ENCODE measurements at places on chromosomes 7 and 10.

- no peak for DNase-seq
Measured at GRCh38 chr7:116394106-116394505, 105.4 kb upstream of the CAV2 start.

GRCh38 chr10:116331815-116332214, 7.6 kb downstream of the CCDC172 start:
- DNase-seq: no peak

- no peak for DNase-seq
Measured at GRCh38 chr10:107583974-107584373, 419.5 kb upstream of the SORCS1 start.

- DNase-seq: no peak
Measured at GRCh38 chr10:50614444-50615137, 9.2 kb downstream of the SGMS1 start.

DNA sequence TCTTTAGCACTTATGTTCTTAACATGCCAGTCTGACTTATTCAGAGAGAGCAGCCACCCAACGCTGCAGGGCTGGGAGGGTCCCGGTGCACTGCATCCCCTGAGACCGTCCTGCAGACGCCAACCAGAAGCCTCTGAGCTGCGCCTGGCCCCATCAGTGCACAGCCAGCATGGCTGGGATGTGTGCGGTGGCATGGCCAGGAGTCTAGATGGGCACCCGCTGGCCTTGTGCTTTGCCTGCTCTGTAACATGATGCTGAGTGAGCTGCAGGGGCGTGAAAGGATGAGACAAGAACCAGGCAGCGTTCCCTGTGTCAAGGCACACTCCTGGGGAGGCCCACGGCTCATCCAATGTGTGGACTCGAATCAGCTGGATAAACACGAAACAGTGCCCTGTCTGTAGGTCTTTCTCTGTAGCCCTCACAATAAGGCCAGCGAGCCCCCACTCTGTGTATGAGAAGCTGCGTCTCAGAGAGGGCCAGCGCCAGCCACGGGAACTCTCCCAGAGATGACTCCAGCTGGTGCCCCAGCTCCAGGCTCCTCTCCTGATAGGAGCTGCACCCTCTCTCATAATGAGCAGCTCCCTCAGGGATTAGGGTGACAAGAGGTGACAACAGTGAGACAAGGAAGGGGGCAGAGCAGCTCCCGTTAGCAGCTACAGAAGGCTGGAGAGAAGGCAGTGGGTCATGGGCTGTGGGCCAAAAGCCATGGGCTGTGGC, 96.8 kb downstream of the TNS3 start:
- DNase-seq: no peak

Data from left ventricle myocardium inferior (tissue), 1 donor.